Activated CD4-positive, CD25-positive, alpha-beta regulatory T cell (primary cell): ENCODE measurements at places on chromosomes 16 and 17.

- no peak for DNase-seq
Measured at GRCh38 chr16:46743232-46743719, 4.9 kb downstream of the MYLK3 start.

GRCh38 chr17:76163919-76164318, 22.9 kb upstream of the FOXJ1 start:
- no peak for DNase-seq

GRCh38 chr16:46884513-46885293, 541 bp downstream of the GPT2 start:
- DNase-seq: no peak

- no peak for DNase-seq
Measured at GRCh38 chr16:27531826-27532800, 17.6 kb downstream of the GTF3C1 start.

- no peak for DNase-seq
Measured at GRCh38 chr16:20968765-20969164, 68.2 kb downstream of the LYRM1 start.

GRCh38 chr17:58285422-58285810, 4.7 kb upstream of the MPO start:
- DNase-seq: no peak

- DNase-seq: no peak
Measured at GRCh38 chr17:73643852-73644144, 447 bp downstream of the SDK2 start.

DNA sequence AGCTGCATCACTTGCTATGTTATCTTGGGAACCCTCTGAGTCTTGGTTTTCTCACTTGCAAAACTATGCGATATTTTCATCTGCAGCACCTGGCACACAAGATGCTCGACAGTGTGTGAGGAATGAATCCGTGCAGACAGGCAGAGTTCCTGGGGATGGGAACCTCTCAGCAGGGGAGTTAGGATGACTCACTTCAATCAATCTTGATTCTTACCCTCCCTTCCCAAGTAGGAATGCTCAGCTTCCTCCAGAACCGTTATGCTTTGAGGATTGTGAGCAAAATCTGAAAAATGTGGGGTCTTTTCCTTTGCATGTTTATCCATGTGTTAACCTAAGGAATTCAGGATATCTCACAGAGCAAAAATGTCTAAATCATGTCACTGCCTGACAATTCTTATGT, 68.9 kb upstream of the HNF1B start:
- no peak for DNase-seq

GRCh38 chr16:15457400-15457799, 23.0 kb downstream of the BMERB1 start:
- DNase-seq: no peak

DNA sequence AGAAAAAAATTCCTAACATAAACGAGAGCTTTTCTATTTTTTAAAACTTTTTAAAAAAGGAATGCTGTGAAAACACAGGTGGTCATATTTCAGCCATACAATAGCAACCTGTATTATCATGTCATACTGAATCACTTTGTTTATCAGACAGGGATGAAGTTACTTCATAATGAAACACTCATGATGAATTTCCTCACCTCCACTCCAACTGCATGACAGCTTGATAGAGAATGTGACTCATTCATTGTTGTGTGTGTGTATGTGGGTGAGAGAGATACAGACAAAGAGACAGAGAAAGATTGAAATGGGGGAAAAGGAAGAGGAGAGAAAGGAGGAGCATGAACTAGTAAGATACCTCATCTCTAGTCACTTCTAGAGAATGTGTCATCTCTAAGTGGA, 109.0 kb downstream of the SYCE1L start:
- DNase-seq: no peak

GRCh38 chr17:50909765-50910605, 43.8 kb upstream of the TOB1 start:
- DNase-seq: peak; percentile 58

- DNase-seq: no peak
Measured at GRCh38 chr16:29719063-29719462, 26.7 kb downstream of the C16orf54 start.

DNA sequence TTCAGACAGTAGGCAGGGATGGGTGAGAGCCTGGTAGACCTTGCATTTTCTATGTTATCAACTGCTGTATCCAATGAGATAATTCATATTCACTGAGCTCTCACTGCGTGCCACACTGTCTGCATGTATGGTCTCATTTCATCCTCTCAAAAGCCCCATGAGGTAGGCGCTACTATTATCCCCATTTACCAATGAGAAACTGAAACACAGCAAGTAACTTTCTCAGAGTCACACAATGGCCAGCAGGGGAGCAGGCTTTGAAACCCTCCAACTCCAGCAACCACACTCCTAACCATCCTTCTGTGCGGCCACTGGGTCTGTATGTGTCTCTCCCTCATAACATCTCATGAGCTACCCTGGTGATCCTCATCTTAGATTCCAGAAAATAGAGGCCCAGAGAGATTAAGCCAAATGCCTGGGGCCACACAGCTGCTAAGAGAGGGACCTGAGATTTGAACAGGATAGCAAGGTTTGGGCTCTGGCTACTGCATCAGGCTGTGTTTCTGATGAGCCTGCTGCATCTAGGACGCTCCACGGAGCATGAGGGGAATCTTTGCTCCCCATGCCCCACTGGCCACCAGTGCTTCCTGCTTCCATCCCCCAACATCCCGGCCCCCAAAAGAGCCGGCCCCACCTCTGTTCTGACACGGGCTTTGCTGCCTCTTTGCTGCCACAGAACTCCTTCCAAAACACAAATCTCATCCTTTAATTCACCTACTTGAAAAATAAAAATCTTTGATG, 3.2 kb downstream of the CCR7 start:
- DNase-seq: peak; percentile 48

- no peak for DNase-seq
Measured at GRCh38 chr17:45645330-45645729, 138.8 kb upstream of the CRHR1 start.

DNA sequence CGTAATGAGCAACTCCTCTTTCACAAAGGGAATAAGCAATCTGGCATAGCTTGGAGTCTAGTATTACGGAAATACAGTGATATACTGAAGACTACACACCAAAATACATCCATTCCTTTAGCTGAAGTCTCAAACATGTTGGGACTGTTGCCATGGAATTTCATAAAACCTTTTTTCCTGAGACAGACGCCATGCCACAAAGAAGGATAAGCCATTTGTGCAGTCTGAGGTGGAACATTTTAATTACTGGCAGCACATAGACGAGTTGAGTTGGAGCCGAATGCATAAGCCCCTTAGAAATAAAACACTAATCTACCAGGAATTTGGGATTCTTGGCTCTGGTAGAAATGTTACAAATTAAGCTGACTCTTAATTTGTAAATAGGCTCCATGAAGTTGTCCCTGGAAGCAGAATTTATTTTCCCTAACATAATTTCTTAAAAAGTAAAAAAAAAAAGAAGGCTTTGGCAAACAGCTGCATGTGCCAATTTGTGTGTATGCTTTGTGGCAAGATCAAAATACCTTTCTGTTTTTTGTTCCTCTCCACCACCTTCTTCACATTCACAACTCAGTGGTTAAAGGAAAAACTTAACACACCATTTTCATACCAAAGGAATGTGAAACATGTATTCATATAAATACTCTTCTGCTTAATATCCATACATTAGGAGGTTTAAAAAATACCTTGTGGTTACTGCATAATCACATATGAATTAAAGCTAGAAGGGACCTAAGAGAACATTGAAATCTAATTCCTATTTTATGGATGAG, 25.5 kb downstream of the GRB7 start:
- no peak for DNase-seq

DNA sequence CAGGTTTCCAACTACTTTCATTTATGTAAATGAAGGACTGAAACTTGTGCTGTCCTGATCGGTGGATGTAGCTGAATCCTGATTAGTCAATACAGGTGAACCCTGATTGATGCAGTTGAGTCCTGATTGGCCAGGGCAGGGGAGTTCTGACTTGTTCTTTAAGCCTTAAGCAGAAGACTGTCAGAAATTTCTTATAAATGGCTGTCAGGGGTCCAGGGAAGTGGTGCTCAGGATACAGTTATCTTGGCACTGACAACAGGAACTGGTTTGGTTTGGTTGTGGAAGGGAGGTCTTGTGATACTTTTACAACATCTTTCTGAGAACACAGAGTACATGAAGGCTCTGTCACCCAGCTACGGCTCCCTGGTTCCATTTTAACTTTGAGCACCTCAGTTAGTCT, 132.1 kb downstream of the KCNJ12 start:
- no peak for DNase-seq

- DNase-seq: no peak
Measured at GRCh38 chr17:37225465-37225864, 150.3 kb upstream of the C17orf78 start.

GRCh38 chr17:37182786-37183465, 192.9 kb upstream of the C17orf78 start:
- no peak for DNase-seq
